ENCODE measurements at places on chromosomes 1 and 21.

- peak; percentile 38 for DNase-seq
These were observed 125.4 kb downstream of the EIF4G3 start for GRCh38 chr1:21051177-21051825.

GRCh38 chr1:231818337-231818736 is 191.7 kb downstream of the DISC1 start:
- DNase-seq: no peak

DNA sequence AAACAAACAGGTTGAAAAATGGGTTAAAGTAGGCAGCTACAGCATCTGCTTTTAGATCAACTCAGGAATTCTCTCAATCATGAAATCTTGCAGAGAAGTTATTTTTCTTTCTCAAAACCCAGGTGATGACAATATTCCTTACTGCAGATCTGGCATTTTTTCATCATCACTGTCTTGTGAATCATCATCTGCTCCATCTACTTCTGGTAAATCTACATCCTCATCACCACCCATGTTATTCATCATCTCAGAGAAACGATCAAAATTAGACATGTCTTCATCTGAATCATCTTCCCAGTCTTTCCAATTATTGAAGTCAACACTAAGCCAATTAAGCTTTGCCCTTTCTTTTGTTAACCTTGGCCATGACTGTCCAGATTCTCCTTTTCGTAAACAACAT is 21.8 kb downstream of the GBP2 start:
- no peak for DNase-seq

DNA sequence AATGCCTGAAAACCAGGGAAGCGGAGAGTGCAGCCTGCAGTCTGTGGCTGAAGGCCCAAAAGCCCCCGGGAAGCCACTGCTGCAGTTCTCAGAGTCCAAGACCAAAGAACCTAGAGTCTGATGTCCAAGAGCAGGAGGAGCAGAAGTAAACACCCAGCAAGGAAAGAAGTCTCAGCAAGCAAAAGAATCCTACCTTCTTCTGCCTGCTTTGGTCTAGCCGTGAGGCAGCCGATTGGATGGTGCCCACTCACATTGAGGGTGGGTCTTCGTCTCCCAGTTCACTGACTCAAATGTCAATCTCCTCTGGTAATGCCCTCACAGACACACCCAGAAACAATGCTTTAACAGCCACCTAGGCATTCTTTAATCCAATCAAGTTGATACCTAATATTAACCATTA is 217.5 kb downstream of the PLA2G4A start:
- DNase-seq: no peak

GRCh38 chr1:94562519-94563260 is 21.1 kb upstream of the F3 start:
- no peak for DNase-seq

GRCh38 chr1:151728151-151729054 is 7.1 kb downstream of the RIIAD1 start:
- no peak for DNase-seq

DNA sequence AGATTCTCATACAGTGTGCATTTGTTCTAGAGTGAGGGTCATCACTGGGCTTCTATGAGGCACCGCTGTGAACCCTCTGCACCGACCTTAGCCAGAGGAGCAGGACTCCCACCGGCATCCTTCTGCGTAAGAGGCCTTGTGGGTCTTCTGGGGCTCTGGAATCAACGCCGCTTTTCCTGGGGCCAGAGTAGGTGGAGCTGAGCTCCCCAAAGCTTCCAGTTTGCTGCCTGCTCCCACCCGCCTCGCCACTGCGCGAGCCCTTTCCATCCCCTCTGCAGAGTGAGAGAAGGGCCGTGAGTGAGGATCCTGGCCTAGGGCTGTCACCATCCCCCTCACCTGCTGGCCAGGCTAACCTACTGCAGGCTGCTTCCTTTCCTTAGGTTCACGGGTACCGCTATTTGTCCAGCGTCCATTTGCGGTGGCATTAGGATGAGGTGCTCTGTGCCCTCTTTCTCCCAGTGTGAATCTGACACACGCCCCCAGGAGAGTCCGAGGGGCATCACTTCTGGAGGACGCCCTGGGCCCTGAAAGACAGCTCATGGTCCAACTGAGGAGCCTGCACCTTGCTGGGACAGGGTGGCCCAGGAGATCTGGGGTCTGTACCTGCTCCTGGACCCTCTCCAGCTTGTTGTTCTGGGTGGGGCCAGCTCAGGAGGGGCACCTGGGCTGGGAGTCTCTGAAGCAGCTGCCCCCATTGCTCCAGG is 36.2 kb downstream of the UMODL1 start:
- no peak for DNase-seq

DNA sequence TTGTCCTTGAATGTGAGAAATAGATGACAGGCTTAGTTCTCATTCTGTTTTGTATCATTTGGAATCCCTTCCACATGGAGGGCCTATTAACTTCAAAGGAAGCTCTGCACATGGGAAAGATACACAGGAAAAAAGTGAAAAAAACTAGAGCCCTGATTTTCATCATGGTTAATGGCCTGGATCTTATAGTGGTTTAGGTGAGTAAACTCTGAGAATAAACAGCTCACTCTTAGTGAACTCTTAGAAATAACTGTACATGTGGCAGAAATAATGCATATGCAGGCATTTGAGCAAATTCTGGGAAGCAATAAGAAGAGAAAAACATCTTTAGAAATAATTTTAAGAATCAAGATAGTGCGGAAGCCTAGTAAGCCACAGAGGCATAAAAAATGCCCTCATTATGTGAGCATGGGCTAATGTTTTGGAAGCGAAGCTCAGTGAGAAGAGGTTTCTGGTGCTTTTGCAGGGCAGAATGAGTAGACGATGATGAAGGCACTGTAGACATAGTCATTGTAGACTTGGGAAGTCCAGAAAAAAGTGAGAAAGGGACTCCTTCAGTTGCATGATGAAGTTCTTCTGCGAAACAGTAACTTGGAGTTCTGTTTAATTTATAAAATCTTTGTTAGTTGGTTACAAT is 279.9 kb downstream of the DNM3 start:
- no peak for DNase-seq

DNA sequence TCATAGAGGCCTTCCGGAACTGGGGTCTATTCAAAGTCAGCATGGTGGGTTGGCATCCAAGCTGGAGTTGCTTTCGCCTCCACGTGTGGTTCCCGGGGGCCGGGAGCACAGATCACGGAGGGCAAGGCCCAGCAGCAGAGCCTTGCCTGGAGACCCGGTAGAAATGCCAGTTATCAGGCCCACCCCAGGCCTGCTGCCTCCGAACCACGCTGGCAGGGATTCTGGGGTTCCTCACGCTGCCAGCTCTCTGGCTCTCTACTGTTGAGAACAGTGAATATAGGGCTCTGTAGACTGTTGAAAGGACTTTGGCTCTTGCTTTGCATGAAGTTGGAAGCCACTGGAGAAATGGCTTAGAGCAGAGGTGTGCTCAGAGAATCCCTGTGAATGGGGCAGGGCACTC is 127.5 kb downstream of the RIPK4 start:
- DNase-seq: no peak

- no peak for DNase-seq
These were observed 248.8 kb upstream of the USP24 start for GRCh38 chr1:55463814-55464475.

DNA sequence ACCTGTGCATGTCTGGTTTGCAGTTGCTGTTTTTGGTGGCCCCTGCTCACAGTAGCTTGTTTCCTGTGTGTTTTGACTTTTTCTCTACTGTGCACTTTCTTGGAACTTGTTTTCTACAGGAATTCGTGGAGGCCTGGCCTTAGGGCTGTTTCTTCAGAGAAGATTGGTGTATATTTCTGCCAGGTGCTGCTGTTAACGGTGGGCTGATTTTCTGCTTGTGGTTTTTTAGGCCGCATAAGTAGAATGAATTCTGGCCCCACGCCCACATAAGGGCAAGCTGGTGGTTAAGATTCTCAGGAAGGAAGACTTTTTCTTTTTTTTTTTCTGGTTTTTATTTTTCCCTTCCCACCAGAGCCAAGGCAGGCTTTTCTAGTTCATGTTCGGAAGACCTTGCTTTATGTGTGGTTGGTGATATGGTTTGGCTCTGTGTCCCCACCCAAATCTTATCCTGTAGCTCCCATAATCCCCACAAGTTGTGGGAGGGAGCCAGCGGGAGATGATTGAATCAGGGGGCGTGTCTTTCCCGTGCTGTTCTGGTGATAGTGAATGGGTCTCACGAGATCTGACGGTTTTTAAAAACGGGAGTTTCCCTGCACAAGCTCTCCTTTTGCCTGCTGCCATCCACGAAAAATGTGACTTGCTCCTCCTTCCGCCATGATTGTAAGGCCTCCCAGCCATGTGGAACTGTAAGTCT is 71.5 kb upstream of the DISP3 start:
- DNase-seq: no peak

DNA sequence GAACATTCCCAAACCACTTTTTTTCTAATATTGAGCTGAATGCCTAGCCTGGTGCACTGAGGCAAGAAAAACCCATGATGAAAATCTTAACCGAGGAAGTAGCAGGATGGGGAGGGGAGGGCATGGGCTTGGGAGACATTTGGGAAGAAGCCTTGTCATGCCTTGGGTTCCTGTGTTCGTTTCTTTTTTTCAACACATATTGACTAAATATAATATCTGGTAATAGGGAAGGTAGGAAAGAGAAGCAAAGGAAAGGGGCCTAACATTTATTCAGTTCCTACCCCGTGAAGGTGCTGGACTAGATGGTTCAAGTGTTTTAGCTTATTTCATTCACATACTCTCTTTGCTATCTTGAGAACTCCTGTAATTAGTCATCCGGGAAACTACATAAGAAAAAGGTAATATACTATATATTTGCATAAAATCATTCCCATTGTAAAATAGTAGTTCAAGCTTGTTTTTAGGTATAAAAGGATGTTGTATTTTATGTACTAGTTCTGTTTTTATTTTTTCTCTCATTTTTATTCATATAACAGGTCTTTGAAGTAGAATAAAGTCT is 62.1 kb downstream of the ST3GAL3 start:
- DNase-seq: no peak

DNA sequence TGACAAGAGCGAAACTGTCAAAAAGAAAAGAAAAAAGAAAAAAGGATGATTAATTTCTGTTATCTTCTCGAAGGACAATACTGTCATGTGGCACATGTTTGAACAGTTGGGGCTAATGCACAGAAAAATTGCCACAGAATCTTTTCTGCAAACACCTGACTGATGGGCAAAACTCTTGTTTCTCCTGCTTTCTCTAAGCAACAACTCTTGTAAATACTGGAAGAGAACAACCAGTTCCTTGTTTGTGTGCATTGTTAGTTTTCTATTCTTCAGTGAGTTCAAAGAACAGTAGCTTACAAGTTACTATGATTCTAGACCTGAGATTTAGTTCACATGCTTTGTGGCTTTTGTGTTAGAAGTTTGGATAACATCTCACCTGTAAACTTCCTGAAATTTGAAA is 60.7 kb downstream of the CDC14A start:
- DNase-seq: no peak

All from B cell (primary cell).